ENCODE measurements at places on chromosomes 12 and 14.

DNA sequence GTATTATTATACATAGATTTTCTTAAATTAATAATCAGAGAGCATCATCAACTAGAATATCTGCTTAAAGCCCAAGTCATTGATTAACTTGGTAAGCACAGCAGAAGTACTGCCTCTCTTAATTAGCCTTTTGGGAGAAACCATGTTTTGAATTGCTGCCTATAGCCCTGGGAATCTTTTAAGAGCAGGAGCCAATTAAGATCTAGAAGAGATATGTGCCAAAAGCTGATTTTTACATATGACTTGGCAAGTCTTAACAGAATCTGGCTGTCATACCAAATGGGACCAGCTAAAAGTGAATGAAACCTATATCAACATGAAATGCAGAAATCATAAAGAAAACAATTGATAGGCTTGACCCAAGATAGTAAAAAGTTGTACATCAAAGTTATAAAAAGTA is 23.2 kb upstream of the WNK1 start:
- no peak overlapping the region for H3K4me3 ChIP-seq
- DNase-seq = no peak
- peaks cover 3% of the 10 kb centered on the region for H3K4me1 ChIP-seq
- H3K36me3 ChIP-seq = no peaks in the 10 kb centered on the region
- H3K27ac ChIP-seq = no peak overlapping the region

DNA sequence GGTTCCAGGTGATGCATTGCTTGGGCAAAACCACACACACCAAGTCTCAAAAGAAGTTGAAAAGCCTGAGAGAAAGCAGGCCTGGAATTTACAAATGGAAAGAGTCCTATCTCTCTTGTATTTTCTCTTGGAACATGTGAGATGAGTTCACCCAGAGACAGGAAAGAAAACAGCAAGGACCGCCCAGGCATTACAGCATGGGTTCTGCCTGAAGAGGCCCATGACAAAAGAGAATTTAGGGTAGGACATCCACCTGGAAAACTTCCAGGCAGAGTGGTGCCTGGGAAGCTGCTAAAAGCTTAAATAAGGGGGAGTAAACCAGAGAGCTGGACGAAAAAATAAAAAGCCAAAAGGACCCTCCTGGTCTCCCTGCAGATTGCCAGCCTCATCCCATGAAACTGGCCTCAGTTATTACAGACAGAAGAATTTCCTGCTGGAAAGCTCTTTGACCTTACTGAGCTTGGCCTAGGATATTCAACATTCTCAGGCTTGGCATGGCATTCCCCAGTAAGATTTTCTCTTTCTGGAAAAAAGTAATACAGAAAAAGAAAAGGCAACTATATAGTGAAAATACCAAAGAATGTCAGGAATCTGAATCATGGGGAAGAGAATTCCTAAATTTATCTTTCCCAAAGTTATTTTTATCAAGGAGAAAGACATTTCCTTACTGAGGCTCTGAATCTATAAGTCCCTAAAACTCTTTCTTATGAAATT is 121.3 kb upstream of the NUDT4 start:
- peaks cover 11% of the 10 kb centered on the region for H3K4me1 ChIP-seq
- no peak for DNase-seq
- no peaks in the 10 kb centered on the region for H3K27me3 ChIP-seq
- H3K27ac ChIP-seq = peak overlapping the region; percentile 41

- H3K27ac ChIP-seq = no peak overlapping the region
- H3K36me3 ChIP-seq = no peaks in the 10 kb centered on the region
- H3K4me1 ChIP-seq = no peaks in the 10 kb centered on the region
- H3K4me3 ChIP-seq = no peak overlapping the region
Measured at GRCh38 chr14:102579696-102580549, 12.5 kb upstream of the RCOR1 start.

DNA sequence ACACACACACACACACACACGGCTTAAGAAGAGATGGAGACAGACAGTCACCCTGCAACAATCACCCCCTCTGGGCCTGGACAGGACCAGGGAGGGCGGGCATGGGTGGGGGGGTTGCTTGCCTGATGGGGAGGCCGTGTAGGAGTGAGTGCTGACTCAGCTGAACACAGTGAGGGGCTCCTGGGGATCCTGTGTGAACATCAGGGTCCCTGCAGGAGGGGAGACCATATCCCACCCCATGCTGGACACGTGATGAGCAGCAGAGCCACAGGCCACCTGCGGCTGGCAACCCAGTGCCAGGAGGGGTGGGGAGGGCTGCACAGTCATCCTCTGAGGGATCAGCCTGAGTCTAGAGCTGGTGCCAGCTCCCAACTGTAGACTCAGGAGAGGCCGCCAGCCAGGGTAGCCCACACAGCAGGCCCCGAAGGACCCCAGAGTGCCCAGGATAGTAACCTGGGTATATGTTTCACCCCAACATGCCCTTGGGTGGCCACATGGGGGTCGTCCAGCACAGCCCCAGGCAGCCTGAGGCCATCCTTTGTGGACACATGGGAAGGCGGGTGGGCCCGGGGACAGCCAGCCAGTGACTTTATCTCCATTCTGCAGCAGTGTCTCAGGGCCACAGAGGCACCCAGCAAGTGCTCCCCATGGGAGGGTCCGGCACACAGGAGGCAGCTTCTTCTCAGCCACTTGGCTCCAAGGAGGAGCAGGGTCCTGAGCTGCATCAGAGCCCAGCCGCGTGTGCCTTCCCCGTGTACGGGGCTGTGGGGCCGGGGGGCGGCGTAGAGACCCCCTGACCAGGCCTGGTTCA is 73.7 kb upstream of the SFSWAP start:
- H3K4me1 ChIP-seq = no peaks in the 10 kb centered on the region
- H3K27ac ChIP-seq = no peak overlapping the region
- no peak for DNase-seq
- no peak overlapping the region for H3K4me3 ChIP-seq

DNA sequence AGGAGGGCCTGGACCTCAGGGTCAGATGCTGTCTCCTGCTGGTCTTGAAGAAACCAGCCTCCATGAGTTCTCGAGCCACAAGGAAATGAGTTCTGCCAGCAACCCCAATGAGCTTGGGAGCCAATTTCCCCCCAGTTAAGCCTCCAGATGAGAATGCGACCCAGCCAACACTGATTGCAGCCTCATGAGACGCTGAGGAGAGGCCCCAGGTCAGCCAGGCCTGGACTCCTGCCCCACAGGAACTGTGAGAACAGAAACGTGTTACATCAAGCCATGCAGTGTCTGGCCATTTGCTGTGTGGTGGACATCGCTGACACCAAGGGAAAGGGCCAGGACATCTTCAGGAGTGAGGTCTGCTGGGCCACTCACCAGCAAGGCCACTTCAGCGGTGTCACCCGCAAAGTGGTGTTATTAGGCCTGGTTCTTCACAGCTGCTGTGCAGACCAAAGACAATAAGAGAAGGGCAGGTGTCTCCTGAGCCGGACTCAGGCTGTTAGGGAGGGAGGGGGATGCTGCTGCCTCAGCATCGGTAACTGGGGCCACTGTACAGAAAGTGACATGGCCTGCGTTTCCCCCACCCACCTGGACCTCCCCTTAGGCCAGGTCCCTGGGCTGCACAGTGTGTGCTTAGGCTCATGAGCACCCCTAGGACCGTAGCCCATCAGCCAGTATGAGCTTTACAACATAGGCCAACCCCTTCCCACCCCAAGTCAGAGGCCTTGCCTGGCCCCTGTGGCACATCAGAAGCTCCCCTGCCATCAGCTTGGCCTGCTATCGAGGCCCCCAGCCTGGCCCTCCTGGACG is 272.4 kb upstream of the RTL1 start:
- no peak overlapping the region for H3K27ac ChIP-seq
- no peaks in the 10 kb centered on the region for H3K27me3 ChIP-seq
- no peaks in the 10 kb centered on the region for H3K4me1 ChIP-seq
- no peak overlapping the region for H3K4me3 ChIP-seq
- no peak for DNase-seq

- H3K36me3 ChIP-seq = no peaks in the 10 kb centered on the region
- no peak overlapping the region for H3K4me3 ChIP-seq
- H3K27me3 ChIP-seq = no peaks in the 10 kb centered on the region
- no peak for DNase-seq
Measured at GRCh38 chr12:89932954-89933353, 224.3 kb upstream of the ATP2B1 start.

DNA sequence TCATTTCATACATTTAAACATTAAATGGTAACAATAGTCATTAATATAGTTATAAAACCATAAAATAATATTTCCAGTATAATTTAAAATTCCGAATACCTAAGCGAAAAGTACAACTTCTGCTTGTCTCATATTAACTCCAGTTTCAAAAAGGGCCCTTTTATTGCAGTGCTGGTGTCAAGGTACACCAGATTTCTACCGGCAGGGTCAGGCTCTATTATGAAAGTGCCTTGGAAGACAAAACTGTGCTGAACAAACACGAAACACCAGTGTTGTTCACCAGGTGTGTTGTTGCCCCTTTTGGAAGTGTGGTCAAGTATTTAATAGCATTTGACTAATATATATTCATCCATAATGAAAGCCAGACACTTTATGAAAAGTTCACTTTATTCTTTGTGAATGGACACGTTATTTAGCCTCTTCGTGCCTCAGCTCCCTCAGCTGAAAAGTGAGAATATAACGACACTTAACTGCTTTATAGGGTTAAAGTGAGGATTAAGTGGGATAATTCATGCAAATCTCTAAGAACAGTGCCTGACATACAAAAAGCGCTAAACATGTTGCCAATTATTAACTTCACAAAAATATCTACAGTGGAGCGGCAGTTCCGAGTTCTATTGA is 20.3 kb upstream of the GNS start:
- no peak overlapping the region for H3K4me3 ChIP-seq
- H3K27me3 ChIP-seq = no peaks in the 10 kb centered on the region
- no peak overlapping the region for H3K27ac ChIP-seq
- peaks cover 12% of the 10 kb centered on the region for H3K4me1 ChIP-seq
- no peaks in the 10 kb centered on the region for H3K36me3 ChIP-seq

GRCh38 chr12:124756760-124757159 is 106.9 kb downstream of the SCARB1 start:
- H3K4me1 ChIP-seq = peaks cover 78% of the 10 kb centered on the region
- H3K36me3 ChIP-seq = no peaks in the 10 kb centered on the region
- H3K27ac ChIP-seq = no peak overlapping the region
- no peak overlapping the region for H3K4me3 ChIP-seq
- DNase-seq = no peak

GRCh38 chr12:40439771-40440492 is 215.1 kb downstream of the LRRK2 start:
- H3K36me3 ChIP-seq = no peaks in the 10 kb centered on the region
- H3K27me3 ChIP-seq = no peaks in the 10 kb centered on the region
- H3K4me1 ChIP-seq = no peaks in the 10 kb centered on the region
- H3K4me3 ChIP-seq = no peak overlapping the region
- DNase-seq = no peak

- H3K27me3 ChIP-seq = no peaks in the 10 kb centered on the region
- no peaks in the 10 kb centered on the region for H3K4me1 ChIP-seq
- no peak overlapping the region for H3K27ac ChIP-seq
- no peak overlapping the region for H3K4me3 ChIP-seq
- no peaks in the 10 kb centered on the region for H3K36me3 ChIP-seq
Measured at GRCh38 chr14:64556526-64556925, 6.8 kb downstream of the PPP1R36 start.

DNA sequence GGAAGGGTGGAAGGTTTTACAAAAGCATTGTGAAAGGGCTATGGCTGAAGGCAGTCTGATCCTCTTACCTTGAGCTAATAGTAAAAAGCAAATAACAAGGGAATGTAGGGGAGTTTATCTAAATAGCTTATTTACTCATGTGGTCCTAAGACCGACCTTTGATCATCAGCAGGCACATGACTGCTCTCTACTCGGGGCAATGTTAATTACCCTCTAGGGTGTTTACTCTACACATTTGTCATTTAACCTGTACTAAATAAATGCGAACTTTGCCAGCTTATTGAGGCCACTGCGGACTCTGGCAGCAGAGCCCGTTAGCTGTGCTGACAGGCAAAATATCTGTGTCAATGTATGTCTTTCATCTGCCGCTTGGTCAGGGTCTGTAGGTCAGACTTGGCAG is 768.3 kb upstream of the ATXN7L3B start:
- H3K4me3 ChIP-seq = no peak overlapping the region
- H3K36me3 ChIP-seq = no peaks in the 10 kb centered on the region
- no peaks in the 10 kb centered on the region for H3K27me3 ChIP-seq
- no peaks in the 10 kb centered on the region for H3K4me1 ChIP-seq
- DNase-seq = no peak

- H3K4me1 ChIP-seq = no peaks in the 10 kb centered on the region
- no peak overlapping the region for H3K27ac ChIP-seq
- H3K4me3 ChIP-seq = no peak overlapping the region
- H3K27me3 ChIP-seq = no peaks in the 10 kb centered on the region
- DNase-seq = no peak
- H3K36me3 ChIP-seq = no peaks in the 10 kb centered on the region
Measured at GRCh38 chr12:78096909-78097597, 266.4 kb downstream of the NAV3 start.

GRCh38 chr14:102988054-102988453 is 65.6 kb downstream of the AMN start:
- peaks cover 48% of the 10 kb centered on the region for H3K36me3 ChIP-seq
- H3K4me3 ChIP-seq = no peak overlapping the region
- H3K27me3 ChIP-seq = no peaks in the 10 kb centered on the region
- H3K27ac ChIP-seq = no peak overlapping the region
- H3K4me1 ChIP-seq = no peaks in the 10 kb centered on the region

DNA sequence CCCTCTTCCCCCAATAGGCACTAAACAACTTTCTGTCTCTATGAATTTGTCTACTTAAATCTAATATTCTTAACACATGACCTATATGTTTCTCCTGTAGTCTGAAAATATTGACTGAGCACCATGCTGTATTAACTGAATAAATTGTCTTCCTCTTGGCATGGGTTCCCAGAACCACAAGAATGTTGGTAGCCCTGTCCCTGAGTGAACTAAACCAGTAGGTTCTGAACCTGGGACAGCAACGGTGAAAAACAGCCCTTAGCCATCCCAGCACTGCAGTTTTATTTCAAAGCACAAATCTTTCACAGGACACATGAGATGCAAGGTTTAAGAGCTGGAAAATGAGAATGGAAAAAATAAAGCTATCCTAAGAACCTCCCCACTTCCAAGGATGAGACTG is 20.4 kb upstream of the HSP90B1 start:
- H3K27ac ChIP-seq = no peak overlapping the region
- H3K27me3 ChIP-seq = no peaks in the 10 kb centered on the region
- no peak overlapping the region for H3K4me3 ChIP-seq
- no peaks in the 10 kb centered on the region for H3K36me3 ChIP-seq
- peaks cover 29% of the 10 kb centered on the region for H3K4me1 ChIP-seq

GRCh38 chr12:17528394-17528793 is 561.6 kb downstream of the RERGL start:
- no peak for DNase-seq
- H3K36me3 ChIP-seq = no peaks in the 10 kb centered on the region
- H3K27ac ChIP-seq = no peak overlapping the region
- no peaks in the 10 kb centered on the region for H3K27me3 ChIP-seq

GRCh38 chr14:73787486-73788316 is 63.9 kb upstream of the PTGR2 start:
- peak overlapping the region; percentile 89 for H3K4me3 ChIP-seq
- peak overlapping the region; percentile 95 for H3K27ac ChIP-seq
- peaks cover 55% of the 10 kb centered on the region for H3K4me1 ChIP-seq
- DNase-seq = no peak

- H3K27me3 ChIP-seq = no peaks in the 10 kb centered on the region
- no peak for DNase-seq
- H3K4me1 ChIP-seq = no peaks in the 10 kb centered on the region
- H3K36me3 ChIP-seq = no peaks in the 10 kb centered on the region
- no peak overlapping the region for H3K27ac ChIP-seq
Measured at GRCh38 chr14:89730687-89731086, 223.8 kb downstream of the EFCAB11 start.

GRCh38 chr12:31288381-31288780 is 37.6 kb downstream of the SINHCAF start:
- no peaks in the 10 kb centered on the region for H3K27me3 ChIP-seq
- no peak overlapping the region for H3K4me3 ChIP-seq
- DNase-seq = no peak
- no peak overlapping the region for H3K27ac ChIP-seq

- no peak overlapping the region for H3K27ac ChIP-seq
- DNase-seq = no peak
- no peaks in the 10 kb centered on the region for H3K36me3 ChIP-seq
- no peak overlapping the region for H3K4me3 ChIP-seq
- no peaks in the 10 kb centered on the region for H3K4me1 ChIP-seq
Measured at GRCh38 chr12:52501490-52501889, 8.4 kb upstream of the KRT6A start.

All from thoracic aorta (tissue), 2 donors.